ENCODE measurements at places on chromosomes 6 and 20. TPM values are rescaled to one million over a fixed set of nuclear protein-coding genes. Genes with fewer than 3 reads are reported as not detected.

- peak; percentile 50 for DNase-seq
Measured at GRCh38 chr6:322940-323729, 30.8 kb downstream of the DUSP22 start.

GRCh38 chr6:45422503-45423110 is 44.9 kb upstream of the SUPT3H start:
- DNase-seq: peak; percentile 69

- DNase-seq: no peak
Measured at GRCh38 chr20:49964964-49965780, 17.6 kb upstream of the SNAI1 start.

- no peak for DNase-seq
Measured at GRCh38 chr6:167089243-167090142, 33.4 kb upstream of the CCR6 start.

GRCh38 chr6:167759912-167760311 is 66.8 kb upstream of the AFDN start:
- no peak for DNase-seq

- DNase-seq: no peak
Measured at GRCh38 chr6:38644951-38645350, 5.2 kb upstream of the BTBD9 start.

DNA sequence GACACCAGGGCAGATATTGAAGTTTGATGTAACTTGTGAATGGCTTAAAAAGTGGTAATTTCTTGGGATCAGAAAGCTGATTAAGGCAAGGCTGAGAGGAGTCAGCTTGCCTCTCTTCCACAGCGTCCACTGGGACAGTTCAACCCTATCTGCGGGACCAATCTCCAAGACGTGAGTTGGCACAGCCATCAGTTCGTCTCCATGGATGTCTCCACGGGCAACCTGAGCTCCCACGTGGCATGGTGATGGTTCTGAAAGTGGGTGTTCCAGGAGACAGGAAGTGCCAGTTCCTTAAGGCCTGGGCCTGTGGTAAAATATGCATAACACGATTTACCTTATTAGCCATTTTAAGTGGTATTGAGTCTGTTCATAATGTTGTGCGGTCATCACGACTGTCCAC is 67.9 kb upstream of the BHLHE23 start:
- DNase-seq: peak; percentile 13

- DNase-seq: no peak
Measured at GRCh38 chr6:49979584-49979983, 10.2 kb upstream of the DEFB113 start.

GSTA3 gene
- not detected for total RNA-seq

CRISP3 gene
- 1.1 TPM for total RNA-seq
